Stimulated activated CD4-positive, alpha-beta T cell treated with anti-CD3 and anti-CD28 coated beads, Interleukin-1b, Interleukin-23, amount 100 ng/mL, for 1 hour (primary cell): ENCODE measurements at places on chromosomes 6 and 20.
A peak's percentile ranks its signal among the peaks of the same experiment; 100 is the strongest.

- no peak for DNase-seq
Observed at GRCh38 chr20:44027343-44028002, 112.8 kb downstream of the TOX2 start.

DNA sequence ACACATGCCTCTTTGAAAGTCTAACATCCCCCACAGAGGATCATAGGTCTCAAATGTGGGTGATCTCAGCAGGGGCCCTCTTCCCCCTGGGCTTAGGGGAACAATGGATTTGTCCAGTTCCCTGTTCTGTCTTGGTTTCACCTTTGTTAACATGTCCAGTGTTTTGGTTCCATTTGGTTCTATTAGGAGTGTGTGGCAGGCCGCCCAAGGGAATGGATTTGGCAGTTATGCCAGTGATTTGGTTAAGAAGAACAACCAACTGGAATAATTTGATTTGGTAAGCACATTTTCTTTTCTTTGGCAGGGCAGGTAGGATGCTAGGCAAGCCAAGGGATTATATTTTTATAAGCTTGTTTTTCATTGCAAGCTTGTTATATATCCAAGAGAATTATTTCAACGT is 28.5 kb upstream of the ENPP1 start:
- no peak for DNase-seq

- no peak for DNase-seq
Observed at GRCh38 chr6:45631396-45631795, 253.7 kb upstream of the SUPT3H start.

GRCh38 chr6:138404666-138405337 is 779 bp downstream of the HEBP2 start:
- DNase-seq = no peak

DNA sequence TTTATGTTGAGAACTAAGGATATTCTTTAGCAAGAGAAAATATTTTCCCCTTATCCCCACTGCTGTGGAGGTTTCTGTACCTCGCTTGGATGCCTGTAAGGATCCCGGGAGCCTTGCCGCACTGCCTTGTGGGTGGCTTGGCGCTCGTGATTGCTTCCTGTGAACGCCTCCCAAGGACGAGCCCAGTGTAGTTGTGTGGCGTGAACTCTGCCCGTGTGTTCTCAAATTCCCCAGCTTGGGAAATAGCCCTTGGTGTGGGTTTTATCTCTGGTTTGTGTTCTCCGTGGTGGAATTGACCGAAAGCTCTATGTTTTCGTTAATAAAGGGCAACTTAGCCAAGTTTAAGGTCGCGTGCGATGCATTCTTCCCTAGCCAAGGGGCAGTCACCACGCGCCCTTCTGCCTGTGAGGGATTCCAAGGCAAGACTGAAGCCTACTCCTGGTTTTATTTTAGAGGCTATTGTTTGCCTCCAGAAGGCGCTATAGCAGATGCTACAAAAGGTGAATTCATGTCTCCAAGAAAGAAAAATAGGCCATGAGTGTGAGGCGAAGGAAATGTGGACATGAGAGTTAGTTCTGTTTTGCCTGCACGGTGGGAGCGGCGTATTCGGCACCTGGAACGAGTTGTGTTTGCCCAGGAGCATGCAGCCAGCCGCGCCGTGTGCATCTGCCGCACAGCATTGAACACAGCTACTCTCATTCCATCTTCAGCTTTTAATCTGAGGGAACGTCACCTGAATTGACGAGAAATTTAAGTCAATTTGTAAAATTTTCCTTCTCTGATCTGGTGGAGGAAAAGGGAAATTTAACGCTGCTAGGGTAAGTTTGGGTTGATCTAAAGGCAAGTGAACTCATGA is 40.3 kb upstream of the IRF4 start:
- no peak for DNase-seq

DNA sequence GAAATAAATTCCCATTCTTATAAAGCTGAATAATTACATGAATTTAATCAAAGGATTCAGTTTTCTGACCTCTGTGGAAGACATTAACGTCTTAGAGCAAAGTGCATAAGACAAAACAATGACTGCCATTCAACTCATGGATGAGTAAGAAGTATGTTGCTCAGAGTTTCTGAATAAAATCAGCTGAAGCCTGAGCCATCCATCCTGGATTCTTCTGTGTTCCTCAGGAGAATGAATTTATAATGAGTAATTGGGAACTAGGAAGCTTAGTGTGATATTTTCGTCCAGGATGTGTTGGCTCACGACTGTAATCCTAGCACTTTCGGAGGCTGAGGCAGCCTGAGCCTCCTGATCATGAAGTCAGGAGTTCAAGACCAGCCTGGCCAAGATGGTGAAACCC is 62.8 kb downstream of the PERP start:
- no peak for DNase-seq

- no peak for DNase-seq
Observed at GRCh38 chr20:5767493-5768098, 17.4 kb downstream of the SHLD1 start.

DNA sequence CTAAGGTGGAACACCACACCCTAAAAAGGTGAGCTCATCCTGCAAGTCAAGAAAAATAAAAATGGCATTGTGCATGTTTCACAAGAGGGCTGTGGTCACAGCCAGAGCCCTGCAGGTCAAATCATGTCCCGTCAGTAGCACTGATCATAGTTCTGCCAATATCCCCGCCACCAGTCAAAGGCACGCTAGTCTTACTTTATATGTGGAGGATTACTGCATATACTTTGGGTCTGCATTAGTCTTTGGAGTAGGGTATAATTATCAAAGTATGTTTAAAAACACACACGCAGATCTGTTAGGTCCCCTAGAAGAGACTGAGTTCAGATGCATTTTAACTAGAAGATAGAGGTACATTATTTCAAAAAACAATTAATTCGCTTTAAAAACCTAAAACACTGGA is 1.8 kb downstream of the PERP start:
- DNase-seq = no peak

DNA sequence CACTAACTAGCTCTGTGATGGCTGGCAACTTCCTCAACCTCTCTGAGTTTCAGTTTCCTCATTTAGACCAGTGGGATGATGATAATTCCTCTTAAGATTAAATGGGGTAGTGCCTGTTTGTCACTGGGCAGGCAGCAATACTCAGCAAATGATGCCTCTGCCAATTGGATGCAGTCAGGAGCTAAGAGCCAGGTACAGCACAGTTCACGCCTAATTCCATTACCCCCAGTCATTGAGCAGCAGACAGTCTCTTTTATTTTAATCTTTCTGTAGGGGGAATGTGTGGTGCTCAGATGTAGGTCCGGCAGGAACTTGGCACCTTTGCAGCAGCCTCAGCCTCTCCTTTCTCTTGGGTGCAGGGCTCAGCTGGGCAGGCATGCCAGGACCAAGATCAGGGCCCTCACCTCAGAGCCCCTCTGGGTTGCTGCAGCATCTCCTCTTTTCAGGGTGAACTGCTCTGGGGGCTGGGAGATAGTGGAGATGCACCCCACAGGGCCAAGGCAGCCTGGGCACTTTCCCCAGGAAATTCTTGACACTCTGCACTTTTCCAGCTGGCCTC is 243.8 kb downstream of the LRFN2 start:
- DNase-seq = no peak

- no peak for DNase-seq
Observed at GRCh38 chr20:24350923-24351368, 118.5 kb upstream of the SYNDIG1 start.

DNA sequence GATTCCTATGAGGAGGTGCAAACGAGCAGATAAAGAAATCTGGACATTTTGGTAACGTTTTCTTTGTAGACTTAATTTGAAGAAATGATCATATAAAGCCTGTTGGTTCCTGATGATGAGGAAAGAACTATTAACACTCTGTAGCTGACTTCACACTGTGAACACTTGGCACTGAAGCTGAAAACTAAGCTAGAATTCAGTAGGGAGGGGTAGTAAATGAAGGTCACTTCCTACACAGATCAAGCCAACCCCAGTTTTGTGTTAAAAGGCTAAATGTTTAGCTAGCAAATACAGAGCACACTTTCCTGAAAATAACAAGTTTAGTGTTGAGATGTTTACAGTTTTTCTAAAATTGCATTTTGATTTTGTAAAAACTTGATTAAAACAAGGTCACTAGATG is 296.2 kb upstream of the PRDM1 start:
- no peak for DNase-seq

GRCh38 chr6:27290065-27290849 is 21.8 kb downstream of the POM121L2 start:
- DNase-seq = no peak

- DNase-seq = no peak
Observed at GRCh38 chr6:129368076-129368475, 341.9 kb downstream of the ARHGAP18 start.

- DNase-seq = peak; percentile 87
Observed at GRCh38 chr6:166382933-166383801, at the start of gene MPC1. Gene MPC1, minus strand, starts transcription at chr6:166382940. Its CDS starts 64 bp downstream, at chr6:166382876.

GRCh38 chr6:168570211-168570610 is 129.2 kb downstream of the SMOC2 start:
- no peak for DNase-seq

- DNase-seq = no peak
Observed at GRCh38 chr6:122749451-122750050, 30.0 kb upstream of the FABP7 start.

DNA sequence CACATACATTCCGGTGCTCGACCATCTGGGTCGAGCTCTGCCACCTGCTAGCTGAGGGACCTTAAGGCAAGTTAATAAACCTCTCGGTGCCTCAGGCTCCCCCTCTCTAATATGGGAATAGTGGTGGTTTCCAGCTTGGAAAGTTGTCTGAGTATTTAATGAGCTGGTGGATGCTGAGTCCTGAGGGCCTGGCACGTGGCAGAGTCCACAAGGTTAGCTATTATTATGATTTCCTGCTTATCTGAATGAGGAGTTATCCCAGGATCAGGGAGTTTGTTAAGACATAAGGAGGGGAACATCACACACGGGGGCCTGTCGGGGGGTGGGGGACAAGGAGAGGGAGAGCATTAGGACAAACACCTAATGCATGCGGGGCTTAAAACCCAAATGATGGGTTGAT is 80.1 kb upstream of the SLC22A23 start:
- DNase-seq = no peak

DNA sequence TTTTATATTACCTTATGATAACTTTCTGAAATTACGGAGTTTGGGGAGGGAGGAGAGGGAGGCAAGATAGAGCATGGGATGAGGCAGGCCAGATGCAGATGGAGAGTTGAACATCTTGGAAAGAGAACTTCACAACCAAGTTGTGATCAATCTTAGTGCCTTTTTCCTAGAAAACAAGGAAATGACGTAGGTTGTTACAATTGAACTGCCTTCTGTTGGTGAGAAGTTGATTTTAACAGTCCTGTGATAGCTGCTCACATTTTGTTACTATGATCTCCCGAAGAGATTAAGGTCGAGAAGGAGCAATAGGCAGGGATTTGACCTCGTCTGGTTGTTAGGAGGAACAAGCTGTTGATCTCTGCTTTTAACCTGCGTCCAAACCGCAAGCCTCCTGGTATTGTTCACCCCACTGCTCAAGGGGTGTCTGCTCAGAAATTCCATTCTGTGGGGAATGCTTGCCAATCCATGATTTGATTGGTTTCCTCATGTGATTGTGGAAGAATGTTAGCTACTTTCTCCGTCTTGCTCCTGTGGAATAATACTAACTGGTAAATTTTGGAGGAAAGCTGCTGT is 35.1 kb downstream of the TIAM2 start:
- no peak for DNase-seq

GRCh38 chr6:161961046-161961445 is 687.2 kb upstream of the AGPAT4 start:
- no peak for DNase-seq
